Thoracic aorta endothelial cell (primary cell): ENCODE measurements at places on chromosomes 7 and 10. TPM values are rescaled to one million over a fixed set of nuclear protein-coding genes. Genes with fewer than 3 reads are reported as not detected.

ANKRD1 gene
- 591 and 1,007 TPM in 2 replicates for total RNA-seq

C10orf105 gene
- 0.07 TPM in 1 of 2 replicates, not detected in the other for total RNA-seq

HOGA1 gene
- total RNA-seq = 0.27 and 0.36 TPM in 2 replicates

ANXA8L1 gene
- not detected in 2 replicates for total RNA-seq

PRPS1L1 gene
- total RNA-seq = not detected in 2 replicates

ZNF117 gene
- total RNA-seq = 19.6 and 28.9 TPM in 2 replicates

VAX1 gene
- total RNA-seq = not detected in 2 replicates

SUN3 gene
- not detected in 2 replicates for total RNA-seq

STK31 gene
- total RNA-seq = 0.57 TPM in 1 of 2 replicates, not detected in the other

ADAM12 gene
- 0.14 and 0.53 TPM in 2 replicates for total RNA-seq

LLCFC1 gene
- total RNA-seq = not detected in 2 replicates

GAD2 gene
- total RNA-seq = not detected in 2 replicates

LRRC17 gene
- 4.4 and 6.8 TPM in 2 replicates for total RNA-seq

BICC1 gene
- 1.1 and 3.9 TPM in 2 replicates for total RNA-seq

ARHGEF35 gene
- 0.53 and 1.1 TPM in 2 replicates for total RNA-seq

ENO4 gene
- total RNA-seq = 0.07 and 0.13 TPM in 2 replicates

NPSR1 gene
- total RNA-seq = not detected in 2 replicates

LBX1 gene
- not detected in 2 replicates for total RNA-seq

NUTM2E gene
- total RNA-seq = not detected in 2 replicates

NPS gene
- total RNA-seq = not detected in 2 replicates

CPXM2 gene
- 4.7 and 13.5 TPM in 2 replicates for total RNA-seq

PSD gene
- 0.07 and 0.13 TPM in 2 replicates for total RNA-seq

AS3MT gene
- 1.1 and 1.8 TPM in 2 replicates for total RNA-seq

TIAL1 gene
- total RNA-seq = 79.0 and 93.8 TPM in 2 replicates
